Activated naive CD8-positive, alpha-beta T cell treated with anti-CD3 and anti-CD28 coated beads, Interleukin-2, amount 50 U/mL, for 24 hours (primary cell): ENCODE measurements at places on chromosomes 6 and 20.

DNA sequence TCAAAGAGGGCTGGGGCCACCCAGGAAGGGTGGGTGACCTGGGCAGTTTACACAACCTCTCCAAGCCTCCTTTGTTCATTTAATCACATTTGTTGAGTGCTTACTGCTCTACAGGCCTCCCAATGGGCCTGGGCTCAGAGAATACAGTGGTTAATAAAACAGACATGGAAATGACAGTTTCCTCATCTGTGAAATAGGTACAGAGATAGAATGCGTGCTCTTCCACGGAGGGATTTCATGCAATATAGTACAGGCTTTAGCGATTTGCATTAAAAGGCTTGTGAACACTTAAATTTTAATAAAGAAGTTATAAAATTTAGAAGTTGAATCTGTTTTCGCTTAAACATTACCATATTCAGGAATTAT lies 802 bp upstream of the FERMT1 start:
- DNase-seq: no peak

DNA sequence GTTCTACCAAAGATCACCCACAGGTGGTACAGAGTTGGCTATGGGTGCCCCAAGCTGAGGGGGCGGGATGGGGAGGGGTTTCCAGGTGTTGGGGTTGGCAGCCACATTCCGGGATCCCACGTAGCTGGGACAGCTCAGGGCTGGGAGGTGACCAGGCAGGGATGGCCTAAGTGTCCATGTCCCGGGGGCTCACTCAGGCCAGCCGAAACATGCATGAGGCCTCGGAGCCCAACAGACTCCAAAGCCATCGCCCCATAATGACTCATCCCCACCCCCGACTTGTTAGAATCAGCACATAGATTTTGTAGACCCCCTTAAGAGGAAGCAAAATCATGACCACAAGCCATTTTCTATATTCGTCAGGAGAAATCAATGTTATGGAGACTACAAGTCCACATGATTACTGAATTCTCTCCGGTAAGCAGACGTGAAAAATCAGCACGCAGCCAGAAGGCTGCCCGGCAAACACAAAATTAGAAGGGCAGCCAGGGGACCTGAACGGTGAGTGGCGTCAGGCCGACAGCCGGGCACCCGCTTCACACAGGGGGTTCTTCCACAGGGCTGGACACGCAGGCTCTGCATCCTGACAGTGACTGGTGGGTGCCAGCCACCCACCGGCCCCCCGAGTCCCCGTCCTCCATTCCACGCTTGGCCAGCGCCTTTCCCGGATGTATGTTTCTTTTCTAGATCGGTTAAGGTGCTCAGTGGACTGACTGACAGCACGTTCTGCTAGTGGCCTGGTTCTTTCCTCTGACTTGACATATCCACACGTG lies 81.2 kb downstream of the RAMACL start:
- DNase-seq: no peak

GRCh38 chr20:1761116-1761515 lies 103.5 kb upstream of the SIRPG start:
- no peak for DNase-seq

DNA sequence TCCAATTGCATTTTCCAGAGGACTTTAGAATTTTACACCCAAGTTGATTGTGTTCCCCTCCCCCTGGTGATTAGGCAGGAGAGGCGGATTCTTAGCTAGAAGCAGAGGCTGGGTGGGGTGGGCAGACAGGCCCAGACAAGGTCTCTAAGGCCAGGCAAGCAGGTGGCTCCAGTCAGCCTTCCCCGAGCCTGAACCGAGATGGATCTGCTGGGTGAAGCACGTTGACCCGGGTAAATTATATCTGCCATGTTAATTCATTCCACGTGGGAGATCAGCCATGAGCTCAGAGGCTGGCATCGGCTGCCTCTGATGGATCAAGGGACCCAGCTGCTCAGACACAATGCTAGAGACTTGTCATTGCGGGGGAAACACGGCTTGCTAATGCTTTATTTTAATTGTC lies 159.5 kb upstream of the MAFB start:
- no peak for DNase-seq

DNA sequence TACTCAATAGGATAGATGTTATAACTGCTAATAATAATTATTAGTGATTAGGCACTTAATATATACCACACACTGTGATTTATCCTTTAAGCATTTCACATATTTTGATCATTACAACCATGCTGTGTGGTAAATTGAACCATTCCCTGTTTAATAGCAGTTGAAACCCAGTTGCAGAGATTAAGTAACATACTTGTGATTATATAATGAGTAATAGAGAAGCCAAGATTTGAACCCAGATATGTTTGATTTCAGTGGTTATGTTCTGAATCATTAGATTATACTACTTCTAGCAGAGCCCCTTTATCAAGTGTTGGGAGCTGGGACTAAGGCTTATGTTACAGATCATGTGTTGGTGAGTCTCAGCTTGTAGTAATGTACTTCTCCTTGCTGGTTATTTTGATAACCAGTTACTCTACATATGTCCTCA lies 44.1 kb downstream of the STK4 start:
- DNase-seq: no peak

GRCh38 chr6:122568797-122569221 lies 41.4 kb upstream of the PKIB start:
- DNase-seq: no peak

GRCh38 chr6:119182216-119182803 lies 103.8 kb upstream of the FAM184A start:
- DNase-seq: no peak
